Activated naive CD8-positive, alpha-beta T cell treated with anti-CD3 and anti-CD28 coated beads for 36 hours (primary cell): ENCODE measurements at places on chromosomes 6 and 20.
A peak's percentile ranks its signal among the peaks of the same experiment; 100 is the strongest.

DNA sequence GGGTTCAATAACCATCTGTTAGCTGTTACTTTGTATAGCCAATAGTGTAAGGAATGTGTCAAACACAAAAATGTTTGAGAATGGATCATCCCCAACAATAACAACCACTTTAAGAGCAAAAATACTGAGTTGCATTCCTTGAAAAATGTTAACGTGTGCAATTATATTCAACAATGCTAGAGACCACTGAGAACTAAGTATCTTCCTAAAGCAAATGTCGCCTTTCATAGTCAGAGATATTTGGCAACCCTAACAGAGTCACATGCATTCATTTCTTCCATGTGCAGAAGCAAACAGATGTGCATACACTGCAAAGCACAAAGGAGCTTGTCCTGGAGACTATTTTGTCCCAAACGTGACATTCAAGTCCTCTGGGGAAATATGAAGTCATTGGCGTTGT, 448.6 kb downstream of the GJA1 start:
- no peak overlapping the region for H3K27ac ChIP-seq
- no peaks in the 10 kb centered on the region for H3K36me3 ChIP-seq
- H3K27me3 ChIP-seq: no peaks in the 10 kb centered on the region
- no peaks in the 10 kb centered on the region for H3K4me1 ChIP-seq
- DNase-seq: no peak
- no peak overlapping the region for H3K4me3 ChIP-seq

DNA sequence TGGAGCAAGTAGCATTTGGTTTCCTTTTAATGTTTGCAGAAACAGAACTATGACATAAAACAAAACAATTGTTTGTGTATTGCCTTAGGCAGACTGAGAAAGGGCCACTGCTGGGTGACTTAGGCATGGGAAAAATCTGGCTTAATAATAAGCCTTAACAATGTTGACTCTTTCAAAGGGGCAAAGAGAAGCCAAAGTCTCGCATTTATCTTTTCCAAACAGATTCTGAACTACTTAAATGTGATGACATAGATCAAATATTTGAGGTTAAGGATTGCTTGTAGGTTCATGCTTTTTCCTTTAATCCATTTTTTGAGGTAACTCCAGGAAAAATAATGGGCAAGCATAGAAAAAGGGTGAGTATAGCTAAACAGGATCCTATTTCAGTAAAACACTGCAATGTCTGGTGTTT, 39.6 kb downstream of the ADAT2 start:
- H3K4me3 ChIP-seq: no peak overlapping the region
- peaks cover 3% of the 10 kb centered on the region for H3K4me1 ChIP-seq
- peaks cover 12% of the 10 kb centered on the region for H3K27me3 ChIP-seq
- peaks cover 3% of the 10 kb centered on the region for H3K36me3 ChIP-seq

- H3K27ac ChIP-seq: peak overlapping the region; percentile 57
- H3K27me3 ChIP-seq: no peaks in the 10 kb centered on the region
- peaks cover 45% of the 10 kb centered on the region for H3K4me1 ChIP-seq
These were observed 1.4 kb downstream of the CDK5RAP1 start for GRCh38 chr20:33399924-33400323.

GRCh38 chr20:47489448-47489872, 12.2 kb upstream of the NCOA3 start:
- H3K36me3 ChIP-seq: peaks cover 6% of the 10 kb centered on the region
- H3K27ac ChIP-seq: peak overlapping the region; percentile 100
- DNase-seq: no peak
- no peak overlapping the region for H3K4me3 ChIP-seq
- H3K27me3 ChIP-seq: no peaks in the 10 kb centered on the region
- peaks cover 73% of the 10 kb centered on the region for H3K4me1 ChIP-seq

GRCh38 chr20:47502271-47503239, 868 bp downstream of the NCOA3 start:
- DNase-seq: no peak
- peaks cover 3% of the 10 kb centered on the region for H3K27me3 ChIP-seq
- peak overlapping the region; percentile 93 for H3K27ac ChIP-seq
- H3K4me3 ChIP-seq: peak overlapping the region; percentile 99
- peaks cover 48% of the 10 kb centered on the region for H3K4me1 ChIP-seq
- H3K36me3 ChIP-seq: peaks cover 48% of the 10 kb centered on the region

DNA sequence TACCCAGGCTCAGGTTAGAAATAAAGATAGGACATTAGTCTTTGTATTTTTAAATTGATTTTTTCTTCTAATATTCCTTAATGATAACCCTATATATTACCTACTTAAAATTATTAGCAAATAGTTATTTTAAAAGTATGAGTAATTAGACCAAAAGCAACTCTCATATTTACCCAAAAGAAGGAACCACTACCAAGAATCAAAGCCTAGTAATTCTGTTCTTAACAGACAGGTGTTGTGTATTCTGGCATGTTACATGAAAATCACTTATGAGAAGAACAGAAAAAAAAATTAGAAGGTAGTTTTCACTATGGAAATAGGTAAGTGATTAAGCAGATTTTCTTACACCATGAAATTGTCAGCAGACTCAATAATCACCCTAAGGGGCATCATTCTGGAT, 105.1 kb downstream of the ATG5 start:
- H3K4me1 ChIP-seq: peaks cover 17% of the 10 kb centered on the region
- no peaks in the 10 kb centered on the region for H3K27me3 ChIP-seq
- peaks cover 7% of the 10 kb centered on the region for H3K36me3 ChIP-seq
- H3K27ac ChIP-seq: no peak overlapping the region
- DNase-seq: no peak

DNA sequence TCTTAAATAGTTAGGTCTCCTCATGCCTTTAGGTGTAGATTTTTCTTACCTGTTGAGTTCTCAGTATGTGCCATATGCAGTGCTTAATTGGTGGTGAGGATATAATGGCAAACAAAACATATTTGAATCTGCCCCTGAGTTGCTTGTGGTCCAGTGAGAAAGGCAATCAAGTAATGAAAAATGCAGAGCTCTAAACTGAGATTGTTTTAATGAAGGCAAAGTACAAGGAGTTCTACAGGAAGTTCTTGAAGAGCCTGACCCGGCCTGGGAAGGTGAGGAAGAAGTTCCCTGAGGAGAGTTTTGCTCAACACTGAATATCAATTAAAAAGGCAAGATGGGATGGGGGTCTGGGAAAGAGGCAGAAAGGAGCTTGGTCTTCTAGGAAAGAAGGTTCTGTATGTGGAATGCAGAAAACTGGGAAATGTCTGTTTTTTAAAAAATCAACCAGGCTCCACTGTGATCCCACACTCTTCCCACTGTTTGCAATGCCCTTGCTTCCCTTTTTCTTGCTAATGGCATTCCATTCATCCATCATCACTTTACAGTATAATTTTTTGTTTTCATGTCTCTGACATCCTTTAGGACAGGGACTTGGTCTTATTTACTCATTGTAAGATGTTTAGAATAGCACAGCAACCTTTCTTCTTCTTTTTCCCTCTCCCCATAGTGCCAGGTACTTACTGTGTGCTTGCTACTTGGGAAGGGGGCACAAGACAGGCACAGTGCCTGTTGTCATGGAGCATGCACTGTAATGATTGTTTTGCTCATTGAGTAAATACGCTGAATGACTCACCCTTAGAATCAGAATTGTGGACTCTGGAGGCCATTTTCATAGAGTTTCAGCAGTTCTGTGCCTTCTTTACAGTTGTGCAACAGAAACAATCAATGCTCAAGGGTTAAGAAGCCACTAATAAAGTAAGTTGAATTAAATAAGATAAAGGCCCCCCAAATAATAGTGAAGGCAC, 64.3 kb downstream of the ANKS1A start:
- H3K36me3 ChIP-seq: no peaks in the 10 kb centered on the region
- no peak overlapping the region for H3K27ac ChIP-seq
- no peaks in the 10 kb centered on the region for H3K27me3 ChIP-seq
- DNase-seq: no peak
- H3K4me1 ChIP-seq: peaks cover 12% of the 10 kb centered on the region

- no peak overlapping the region for H3K4me3 ChIP-seq
- no peaks in the 10 kb centered on the region for H3K4me1 ChIP-seq
- DNase-seq: no peak
- H3K27me3 ChIP-seq: peaks cover 29% of the 10 kb centered on the region
- H3K36me3 ChIP-seq: no peaks in the 10 kb centered on the region
These were observed 96.6 kb downstream of the DLGAP4 start for GRCh38 chr20:36402708-36403107.

GRCh38 chr6:16681260-16681873, 79.9 kb downstream of the ATXN1 start:
- peak overlapping the region; percentile 10 for H3K27ac ChIP-seq
- H3K36me3 ChIP-seq: peaks cover 53% of the 10 kb centered on the region
- no peak for DNase-seq
- peaks cover 51% of the 10 kb centered on the region for H3K4me1 ChIP-seq
- H3K27me3 ChIP-seq: no peaks in the 10 kb centered on the region

DNA sequence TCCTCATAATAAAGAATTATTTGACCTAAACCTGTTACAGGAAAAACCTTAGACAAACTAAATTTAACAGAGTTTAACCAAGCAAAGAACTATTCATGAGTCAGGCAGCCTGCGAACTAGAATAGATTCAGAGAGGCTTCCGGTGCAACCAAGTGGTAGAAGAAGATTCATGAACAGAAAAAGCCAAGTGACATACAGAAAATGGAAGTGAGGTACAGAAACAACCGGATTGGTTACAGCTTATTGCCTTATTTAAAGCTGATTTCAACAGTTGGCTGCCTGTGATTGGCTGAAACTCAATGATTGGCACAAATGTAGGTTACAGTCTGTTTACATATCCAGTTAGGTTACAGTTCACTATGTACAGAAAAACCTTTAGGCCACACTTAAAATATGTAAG, 10.1 kb downstream of the PPP1R3G start:
- H3K27me3 ChIP-seq: peaks cover 21% of the 10 kb centered on the region
- H3K27ac ChIP-seq: no peak overlapping the region
- no peak overlapping the region for H3K4me3 ChIP-seq
- peaks cover 12% of the 10 kb centered on the region for H3K4me1 ChIP-seq

- no peak overlapping the region for H3K4me3 ChIP-seq
- H3K27ac ChIP-seq: no peak overlapping the region
- H3K36me3 ChIP-seq: no peaks in the 10 kb centered on the region
- peaks cover 4% of the 10 kb centered on the region for H3K4me1 ChIP-seq
- DNase-seq: no peak
These were observed 37.7 kb upstream of the SLC4A11 start for GRCh38 chr20:3276680-3277015.
